ENCODE measurements at places on chromosomes 2 and 18.

DNA sequence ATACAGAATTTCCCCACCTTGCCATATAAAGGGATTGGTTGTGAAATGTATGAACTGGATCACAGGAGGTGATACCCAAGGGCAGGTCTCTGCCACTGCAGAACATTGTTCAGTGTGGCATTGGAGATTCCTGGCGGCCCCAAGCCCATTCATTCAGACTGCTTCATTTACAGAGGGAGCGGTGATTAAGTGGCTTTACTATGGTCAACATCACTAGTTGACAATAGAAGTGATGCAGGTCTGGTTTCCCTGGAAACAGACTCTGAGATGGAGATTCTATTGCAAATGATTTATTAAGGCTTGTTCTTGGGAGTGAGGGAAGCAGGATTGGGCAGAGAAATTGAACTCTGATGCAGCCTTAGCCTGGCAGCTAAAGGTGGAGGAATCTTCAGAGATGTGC, 62.4 kb downstream of the ZDBF2 start:
- DNase-seq = no peak

GRCh38 chr18:55346961-55347740, 240.8 kb downstream of the TCF4 start:
- no peak for DNase-seq

GRCh38 chr18:49227441-49228165, 232.8 kb downstream of the DYM start:
- no peak for DNase-seq

GRCh38 chr2:147689220-147689909, 155.5 kb upstream of the ACVR2A start:
- no peak for DNase-seq

All from right renal pelvis (tissue), 4 donors.